ENCODE measurements at places on chromosomes 1 and 21. TPM values are rescaled to one million over a fixed set of nuclear protein-coding genes. Genes with fewer than 3 reads are reported as not detected.

Gene KIRREL1
- polyA plus RNA-seq: not detected

Gene SIPA1L2
- polyA plus RNA-seq: 0.20 TPM

Gene SPATA21
- polyA plus RNA-seq: not detected

Gene CELSR2
- not detected for polyA plus RNA-seq

DNA sequence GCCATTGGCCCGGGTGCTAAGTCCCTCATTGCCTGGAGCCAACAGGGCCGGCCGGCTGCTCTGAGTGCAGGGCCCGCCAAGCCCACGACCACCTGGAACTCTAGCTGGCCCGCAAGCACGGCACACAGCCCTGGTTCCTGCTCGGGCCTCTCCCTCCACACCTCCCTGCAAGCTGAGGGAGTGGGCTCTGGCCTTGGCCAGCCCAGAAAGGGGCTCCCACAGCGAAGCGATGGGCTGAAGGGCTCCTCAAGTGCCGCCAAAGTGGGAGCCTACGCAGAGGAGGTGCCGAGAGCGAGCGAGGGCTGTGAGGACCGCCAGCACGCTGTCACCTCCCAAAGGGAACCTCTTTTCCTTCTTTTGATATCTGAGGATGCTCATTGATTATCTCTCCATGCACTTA, 283.4 kb downstream of the PRDM2 start:
- no peak overlapping the region for H3K4me3 ChIP-seq
- no peak overlapping the region for H3K27ac ChIP-seq
- DNase-seq: no peak
- H3K36me3 ChIP-seq: no peaks in the 10 kb centered on the region
- H3K27me3 ChIP-seq: no peaks in the 10 kb centered on the region

Data from CD4-positive, alpha-beta memory T cell (primary cell).